Dorsolateral prefrontal cortex (tissue), 122 donors: ENCODE measurements at places on chromosomes 12 and 14.

DNA sequence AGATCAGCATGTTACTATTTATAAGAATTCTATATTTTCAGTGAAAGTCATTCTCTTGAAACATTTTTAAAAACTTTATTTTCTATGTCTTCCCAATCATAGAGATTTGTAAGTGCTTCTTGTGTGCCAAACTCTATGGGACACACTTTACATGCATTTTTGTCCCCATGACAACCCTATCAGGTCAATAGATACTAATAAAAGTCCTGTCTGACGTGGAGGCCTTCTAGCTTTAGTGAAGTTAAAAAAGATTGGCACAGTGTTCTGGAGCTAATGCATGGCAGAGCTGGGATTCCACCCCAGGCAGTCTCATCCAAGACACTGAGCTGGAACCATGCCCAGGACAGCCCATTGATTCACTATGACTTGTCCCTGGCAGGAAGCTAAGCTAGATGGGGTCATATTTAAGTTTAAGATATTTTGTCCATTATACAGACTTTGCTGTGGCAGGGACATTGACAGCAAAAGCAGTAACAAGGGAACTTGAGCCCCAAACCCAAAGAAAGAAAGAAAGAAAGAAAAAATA lies 28.1 kb downstream of the TTC6 start:
- no peak for DNase-seq

GRCh38 chr12:109828754-109829511 lies 4.3 kb downstream of the TRPV4 start:
- no peak for DNase-seq

- peak; percentile 63 for DNase-seq
Measured at GRCh38 chr12:6451348-6452244, at the start of gene TAPBPL. Gene TAPBPL, plus strand, starts transcription at chr12:6452042. Its CDS starts 207 bp downstream, at chr12:6452249.

DNA sequence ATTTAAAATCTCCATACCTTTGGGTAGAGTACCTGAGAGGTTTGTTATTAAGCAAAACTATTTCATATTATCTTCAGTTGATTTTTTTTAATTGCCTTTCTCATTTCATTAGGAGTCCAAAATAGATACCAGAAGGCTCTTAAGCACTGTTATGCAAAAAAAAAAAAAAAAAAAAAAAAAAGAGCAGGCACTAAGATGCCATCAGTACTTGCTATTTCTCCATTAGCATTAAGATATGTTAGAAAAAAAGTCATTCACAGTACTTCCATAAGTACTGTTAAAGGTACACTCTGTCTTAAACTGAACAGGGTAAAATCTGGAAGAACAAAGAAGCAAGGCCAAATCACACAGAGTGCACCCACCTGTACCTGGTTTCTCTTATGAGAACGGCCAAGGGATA lies 57.2 kb downstream of the SETD3 start:
- DNase-seq, result no peak

DNA sequence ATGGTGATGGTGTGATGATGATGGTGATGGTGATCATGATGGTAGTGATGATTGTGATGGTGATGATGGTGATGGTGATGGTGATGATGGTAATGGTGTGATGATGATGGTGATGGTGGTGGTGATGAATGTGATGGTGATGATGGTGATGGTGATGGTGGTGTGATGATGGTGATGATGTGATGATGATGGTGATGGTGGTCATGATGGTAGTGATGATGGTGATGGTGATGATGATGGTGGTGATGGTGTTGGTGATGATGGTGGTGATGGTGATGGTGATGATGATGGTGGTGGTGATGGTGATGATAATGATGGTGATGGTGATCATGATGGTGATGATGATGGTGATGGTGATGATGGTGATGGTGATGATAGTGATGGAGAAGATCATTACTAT lies 120.3 kb downstream of the ZNF664 start:
- no peak for DNase-seq

DNA sequence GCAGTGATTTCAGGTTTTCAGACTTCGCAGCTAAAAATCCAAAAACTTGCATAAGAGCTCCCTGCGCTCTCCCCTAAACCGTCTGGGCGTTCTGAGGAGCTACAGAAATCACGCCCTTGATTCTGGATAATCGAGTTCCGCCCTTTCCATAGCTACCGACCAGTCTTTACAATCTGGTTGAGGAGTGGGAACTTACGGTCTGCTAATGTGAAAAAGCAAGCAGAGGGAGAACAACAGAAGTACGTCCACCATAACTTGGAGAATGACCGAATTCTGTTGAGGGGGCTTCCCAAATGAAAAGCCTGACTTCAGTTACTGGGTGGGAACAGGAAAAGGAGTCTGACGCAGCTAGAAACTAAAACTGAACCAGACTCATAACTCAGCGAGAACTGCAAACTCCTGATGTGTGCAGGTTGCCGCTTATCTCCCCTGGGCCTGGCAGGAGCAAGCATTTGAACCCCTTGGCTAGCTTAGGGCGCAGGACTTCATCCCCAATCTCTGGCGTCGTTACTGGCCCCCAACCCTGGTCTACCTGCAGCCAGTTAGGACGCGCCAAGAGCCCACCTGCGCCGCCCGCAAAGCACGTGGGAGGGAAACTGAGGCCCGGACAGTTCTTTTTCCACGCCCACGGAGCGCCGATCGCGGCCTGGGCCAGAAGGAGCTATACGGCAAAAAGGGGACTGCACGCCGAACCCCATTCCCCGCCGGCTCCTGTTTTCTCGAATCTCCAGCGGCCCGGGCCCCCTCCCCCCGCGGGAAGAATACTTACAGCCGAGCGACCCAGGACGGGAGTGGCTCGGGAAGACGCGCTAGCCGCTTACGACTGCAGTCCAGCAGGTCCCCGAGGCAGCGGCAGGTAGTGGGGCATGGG lies 838 bp downstream of the LRIG3 start:
- DNase-seq, result no peak

DNA sequence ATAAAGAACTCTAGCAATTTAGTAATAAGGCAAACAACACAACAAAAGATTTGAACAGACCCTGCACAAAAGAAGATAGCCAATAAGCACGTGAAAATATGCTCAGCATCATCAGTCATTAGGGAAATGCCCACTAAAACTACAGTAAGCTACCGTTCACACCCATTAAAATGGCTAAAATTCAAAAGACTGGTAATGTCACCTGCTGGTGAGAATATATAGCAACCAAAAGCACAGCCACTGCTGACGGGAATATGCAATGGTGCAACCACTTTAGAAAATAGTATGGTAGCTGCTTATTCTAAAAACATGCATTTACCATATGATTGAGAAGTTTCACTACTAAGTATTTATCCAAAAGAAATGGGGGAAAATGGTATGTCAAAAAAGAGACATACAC lies 74.9 kb downstream of the DPF3 start:
- DNase-seq, result no peak

DNA sequence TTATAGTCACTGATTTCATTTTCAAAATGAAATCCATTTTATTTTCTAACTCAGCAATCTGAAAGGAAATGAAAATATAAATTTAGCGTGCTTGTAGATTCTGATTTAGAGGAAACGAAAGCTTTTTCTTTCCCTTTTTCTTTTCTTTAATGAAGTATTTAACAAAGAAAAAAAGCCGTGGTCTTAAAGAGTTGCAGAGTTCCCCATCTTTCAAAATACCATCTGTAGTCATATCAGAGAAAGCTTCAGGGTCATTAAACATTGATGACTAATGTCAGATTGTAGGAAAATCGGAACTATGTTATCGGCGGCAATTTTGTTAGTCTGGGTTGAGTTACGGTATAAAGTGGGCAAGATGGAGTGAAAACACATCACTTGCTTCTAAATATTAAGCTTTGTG lies 32.3 kb downstream of the DRAM1 start:
- DNase-seq, result no peak

DNA sequence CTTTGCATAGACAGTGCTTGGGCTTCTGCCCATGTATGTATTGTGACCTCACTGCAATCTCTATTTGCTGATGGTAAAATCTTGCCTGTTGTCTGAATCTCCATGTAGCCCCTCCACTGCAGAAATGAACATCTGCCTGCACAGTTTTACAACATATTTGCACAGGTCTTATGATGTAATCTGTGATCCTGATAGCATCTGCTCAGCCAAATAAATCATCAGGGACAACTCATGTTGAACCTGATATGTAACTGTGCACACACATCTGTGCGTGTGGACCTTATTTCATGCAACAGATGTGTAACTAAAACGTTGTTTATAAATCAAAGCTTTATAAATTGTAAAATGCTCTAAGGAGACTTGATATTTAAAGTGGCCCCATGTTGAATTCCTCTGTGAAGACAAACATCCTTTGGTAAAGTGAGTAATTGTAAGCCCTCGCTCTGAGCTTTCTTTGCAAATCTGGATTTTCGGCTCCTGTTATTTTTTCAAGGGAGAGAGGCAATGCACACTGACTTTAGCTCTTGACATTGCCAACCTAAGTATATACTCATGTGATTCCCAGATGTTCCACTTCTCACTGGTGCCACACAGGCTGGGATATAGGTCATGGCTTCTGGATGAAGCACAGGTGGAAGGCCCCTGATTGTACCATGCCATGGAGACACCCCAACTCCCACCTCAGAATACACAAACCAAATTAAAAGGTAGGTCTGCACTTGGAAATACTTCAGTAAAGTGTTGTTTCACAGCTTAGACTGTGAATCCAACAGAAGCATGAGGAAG lies 371.3 kb downstream of the GRIN2B start:
- DNase-seq, result no peak

DNA sequence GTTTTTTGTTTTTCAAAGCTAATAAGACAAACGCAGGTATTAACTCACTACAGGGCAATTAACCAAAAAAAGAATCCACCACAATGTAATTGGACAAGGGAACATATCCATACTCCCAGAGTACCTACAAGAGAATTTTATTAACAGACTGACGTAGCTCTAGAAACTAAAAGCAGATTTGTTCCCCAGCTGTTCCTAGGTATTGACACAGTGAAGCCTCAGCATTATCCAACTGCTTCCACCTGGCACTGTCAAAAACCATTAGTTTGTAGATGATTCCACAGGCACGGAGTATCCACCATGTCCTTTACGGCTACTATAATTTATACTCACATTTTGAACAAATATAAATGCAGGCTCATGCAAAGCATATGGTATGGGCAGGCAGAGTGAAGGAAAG lies 22.3 kb downstream of the PPM1H start:
- no peak for DNase-seq

DNA sequence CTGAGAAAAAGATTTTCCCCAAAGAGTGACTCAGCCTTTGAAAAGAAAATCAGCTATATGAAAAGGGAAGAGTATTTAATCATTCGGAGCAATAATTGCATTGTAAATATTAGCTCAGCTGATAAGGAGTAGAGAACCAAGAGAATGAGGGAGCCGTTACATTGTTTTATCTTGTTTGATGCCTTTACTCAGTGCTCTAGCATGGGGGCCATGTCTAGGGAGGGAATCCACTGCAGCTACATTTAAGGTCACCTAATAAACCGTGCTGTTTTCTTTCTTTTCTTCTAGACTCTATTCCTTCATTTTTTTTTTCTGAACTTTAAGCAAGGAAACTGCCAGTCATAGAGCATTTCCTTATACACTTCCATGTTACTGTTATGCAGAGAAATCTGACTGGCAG lies 447.0 kb downstream of the DIO2 start:
- DNase-seq, result no peak

GRCh38 chr14:92792885-92793284 lies 1.2 kb upstream of the GOLGA5 start:
- DNase-seq, result no peak

DNA sequence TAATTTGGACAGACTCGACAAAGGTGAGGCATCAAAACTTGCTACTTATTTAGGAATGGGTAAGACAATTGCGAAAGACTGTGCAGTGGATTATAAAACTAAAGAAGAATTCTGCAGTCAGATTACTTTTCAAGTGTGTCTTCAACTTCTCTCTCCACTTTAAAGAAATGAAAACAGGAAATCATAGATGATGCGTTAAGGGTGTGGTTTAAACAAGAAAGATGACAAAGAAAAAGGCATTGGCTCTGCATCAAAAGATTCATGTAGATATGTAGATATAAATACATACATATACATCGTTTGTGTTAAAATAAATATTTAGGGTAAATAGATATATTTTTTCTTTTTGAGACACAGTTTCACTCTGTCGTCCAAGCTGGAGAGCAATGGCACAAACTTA lies 74.6 kb upstream of the PARP11 start:
- no peak for DNase-seq

GRCh38 chr12:129076441-129077320 lies 223.4 kb downstream of the GLT1D1 start:
- DNase-seq, result no peak

- DNase-seq, result no peak
Measured at GRCh38 chr12:91577586-91578539, 395.2 kb upstream of the DCN start.

GRCh38 chr12:68939505-68939904 lies 6.5 kb upstream of the CPM start:
- no peak for DNase-seq

GRCh38 chr14:28264306-28264705 lies 502.3 kb upstream of the FOXG1 start:
- no peak for DNase-seq

- no peak for DNase-seq
Measured at GRCh38 chr12:128905003-128905544, 51.8 kb downstream of the GLT1D1 start.

DNA sequence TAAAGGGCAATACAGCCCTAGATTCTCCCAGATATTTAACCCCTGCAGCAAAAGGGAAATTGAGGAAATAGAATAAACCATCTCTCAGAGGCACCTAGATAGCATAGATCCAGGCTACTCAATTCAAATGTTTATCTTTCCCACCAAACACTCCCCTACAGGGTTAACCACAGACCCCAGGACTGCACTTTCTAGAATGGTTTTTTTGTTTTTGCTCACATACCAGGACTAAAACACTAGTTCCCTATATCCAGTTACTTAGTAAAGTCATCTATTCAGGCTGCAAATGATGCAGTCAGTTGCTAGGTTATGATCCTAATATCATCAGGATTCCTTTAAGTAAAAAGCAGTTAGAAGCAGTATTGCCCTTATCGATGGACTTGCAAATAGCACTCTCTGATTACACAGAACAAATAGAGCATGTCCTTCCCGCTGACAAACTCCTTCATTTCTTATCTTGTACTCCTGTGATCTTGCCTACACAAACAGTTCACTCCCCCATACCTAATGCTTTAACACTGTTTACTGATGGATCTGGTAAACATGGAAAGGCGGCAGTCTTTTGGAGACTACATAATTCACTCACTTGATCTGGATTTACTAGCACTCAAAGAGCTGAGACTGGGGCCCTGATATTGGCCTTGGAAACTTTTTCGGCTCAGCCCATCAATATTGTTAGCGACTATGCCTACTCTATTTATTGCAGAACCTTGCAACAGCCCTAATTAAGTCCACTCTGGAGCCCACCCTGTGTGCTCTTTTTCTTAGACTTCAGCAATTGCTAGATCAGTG lies 257.2 kb upstream of the DIO2 start:
- DNase-seq, result no peak

- no peak for DNase-seq
Measured at GRCh38 chr14:68865542-68865941, 72.7 kb upstream of the ZFP36L1 start.

GRCh38 chr12:15688838-15689625 lies 100.2 kb downstream of the EPS8 start:
- no peak for DNase-seq

GRCh38 chr14:55267820-55268219 lies 3.4 kb upstream of the FBXO34 start:
- no peak for DNase-seq

GRCh38 chr12:50788561-50788960 lies 24.7 kb downstream of the ATF1 start:
- no peak for DNase-seq
